Activated naive CD4-positive, alpha-beta T cell treated with Interleukin-2 at 50 U/mL for 16 hours (primary cell): ENCODE measurements at places on chromosomes 3 and 15.

GRCh38 chr3:42123824-42124658 is 32.9 kb downstream of the TRAK1 start:
- DNase-seq, result no peak

DNA sequence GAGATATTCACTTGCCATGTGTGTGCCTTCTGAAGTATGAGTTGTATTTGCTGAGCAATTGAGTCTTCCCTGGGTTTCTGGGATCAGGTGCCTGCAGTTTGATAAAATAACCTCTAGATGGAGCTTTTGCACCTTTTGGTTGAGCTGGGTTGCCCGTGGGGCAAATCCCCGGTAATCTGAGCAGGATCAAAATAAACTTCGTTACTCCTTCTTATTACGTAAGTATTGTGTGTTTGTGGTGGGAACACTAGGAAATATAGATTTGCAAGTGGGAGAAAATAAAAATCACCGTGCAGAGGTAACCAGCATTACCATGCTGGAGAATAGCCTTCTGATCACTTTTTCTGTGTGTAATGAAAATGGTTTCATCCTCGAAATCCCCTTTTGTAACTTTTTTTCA is 277.4 kb upstream of the NR2E3 start:
- no peak for DNase-seq

DNA sequence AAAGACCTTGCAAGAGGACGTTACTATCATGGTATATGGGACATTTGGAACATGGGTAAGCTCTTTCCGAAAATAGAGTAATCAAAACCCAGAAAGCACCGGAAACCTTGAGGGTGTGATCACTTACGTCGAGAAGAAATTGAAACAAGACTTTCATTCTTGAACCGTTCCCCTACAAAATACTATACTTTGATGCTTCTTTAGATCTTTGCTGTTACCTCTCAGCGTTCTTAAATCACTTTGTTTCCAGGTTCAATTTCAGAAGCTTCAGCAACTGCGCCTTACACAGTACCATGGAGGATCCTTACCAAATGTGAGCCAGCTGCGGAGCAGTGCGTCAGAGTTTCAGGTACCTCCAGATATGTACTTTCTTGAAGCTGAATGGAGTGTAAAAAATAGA is 10.1 kb downstream of the CRTC3 start:
- DNase-seq, result peak; percentile 42

GRCh38 chr15:62380011-62380410 is 214.9 kb upstream of the C2CD4B start:
- DNase-seq, result no peak

GRCh38 chr3:25397150-25397549 is 30.9 kb upstream of the RARB start:
- DNase-seq, result no peak

- no peak for DNase-seq
Measured at GRCh38 chr3:37964716-37965115, 25.9 kb upstream of the VILL start.
